ENCODE measurements at places on chromosomes 4 and X.

DNA sequence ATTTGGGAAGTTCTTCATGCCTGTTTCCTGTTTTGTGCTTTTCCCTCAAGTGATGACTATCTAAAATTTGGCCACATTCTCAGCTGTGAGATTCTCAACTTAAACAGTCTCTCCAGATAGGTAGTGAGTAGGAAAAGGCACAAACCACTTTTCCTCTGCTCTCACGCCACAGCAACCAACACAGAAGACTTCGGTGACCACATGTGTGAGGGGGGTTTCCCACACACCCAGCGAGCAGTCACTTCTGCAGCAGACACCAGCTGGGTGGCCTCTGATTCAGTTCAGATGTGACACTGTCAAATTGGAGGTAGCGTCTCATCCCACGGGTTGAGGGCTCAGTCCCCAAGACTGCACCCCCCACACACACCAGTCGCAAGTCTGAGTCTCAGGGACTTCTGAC is 25.1 kb upstream of the CLDN34 start:
- DNase-seq: no peak

- peak; percentile 14 for DNase-seq
These were observed 22.9 kb downstream of the APLN start for GRCh38 chrX:129631849-129632248.

GRCh38 chr4:107380836-107381438 is 339.1 kb downstream of the PAPSS1 start:
- DNase-seq: peak; percentile 22

DNA sequence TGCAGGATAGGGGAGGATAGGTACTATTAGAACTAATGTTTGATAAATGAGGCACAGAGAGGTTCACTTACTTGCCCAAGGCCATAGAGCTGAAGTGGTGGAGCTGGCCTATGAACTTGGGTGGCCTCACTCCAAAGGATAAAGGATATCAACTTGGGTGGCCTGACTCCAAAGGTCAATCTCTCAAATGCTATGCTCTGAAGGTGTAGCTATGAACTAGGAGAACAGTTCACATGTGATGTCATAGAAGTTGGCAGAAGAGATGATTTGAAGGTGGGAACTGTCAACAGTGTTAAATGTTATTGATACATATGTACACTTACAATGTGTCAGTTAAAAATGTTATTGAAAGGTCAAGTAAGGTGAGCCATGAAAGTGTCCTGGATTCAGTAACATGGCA is 6.2 kb upstream of the CHST7 start:
- no peak for DNase-seq

GRCh38 chr4:54946741-54947140 is 178.7 kb downstream of the KDR start:
- no peak for DNase-seq

DNA sequence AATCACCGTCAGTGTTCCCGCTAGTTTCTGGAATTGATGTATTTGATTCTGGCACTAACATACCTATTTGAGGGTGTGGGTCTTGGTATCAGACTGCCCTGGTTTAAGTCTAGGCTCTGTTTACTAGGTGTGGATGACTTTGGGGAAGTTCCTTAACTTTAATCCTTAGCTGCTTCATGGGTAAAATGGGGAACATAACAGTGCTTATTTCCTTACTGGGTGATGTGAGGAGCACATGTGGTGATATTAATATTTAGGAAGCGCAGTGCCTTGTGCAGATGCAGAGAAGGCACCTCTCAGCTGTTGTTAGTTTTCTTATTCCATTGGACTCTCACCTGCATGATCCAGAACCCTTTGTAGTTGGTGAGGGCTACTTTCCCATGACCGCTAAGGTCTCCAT is 17.1 kb downstream of the RNF4 start:
- no peak for DNase-seq

GRCh38 chrX:72021975-72022374 is 109.7 kb downstream of the RTL5 start:
- no peak for DNase-seq

DNA sequence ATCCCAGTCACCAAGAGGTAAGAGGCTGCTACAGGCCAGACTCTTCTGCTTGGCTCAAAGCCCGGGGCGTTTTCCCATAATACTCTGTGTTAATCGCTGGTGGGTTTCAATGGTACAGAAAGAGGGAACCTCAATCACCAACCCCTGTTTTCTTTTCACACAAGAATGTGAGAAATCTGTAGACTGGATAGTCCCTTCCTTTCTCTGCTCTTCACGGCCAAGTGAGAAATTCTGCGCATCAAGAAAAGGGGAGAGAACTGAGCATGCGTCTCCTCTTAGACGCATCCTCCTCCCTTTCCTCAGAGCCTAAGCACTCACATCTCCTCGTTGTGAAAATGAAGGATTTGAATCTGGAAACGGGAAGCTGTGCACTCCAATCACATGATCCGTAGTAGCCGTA is 64.7 kb downstream of the CLNK start:
- no peak for DNase-seq

- peak; percentile 1 for DNase-seq
These were observed 75.4 kb downstream of the FBXW7 start for GRCh38 chr4:152460488-152460887.

GRCh38 chr4:47490550-47490949 is 5.5 kb downstream of the ATP10D start:
- peak; percentile 41 for DNase-seq

- no peak for DNase-seq
These were observed 1.7 kb downstream of the ARAF start for GRCh38 chrX:47562615-47563243.

DNA sequence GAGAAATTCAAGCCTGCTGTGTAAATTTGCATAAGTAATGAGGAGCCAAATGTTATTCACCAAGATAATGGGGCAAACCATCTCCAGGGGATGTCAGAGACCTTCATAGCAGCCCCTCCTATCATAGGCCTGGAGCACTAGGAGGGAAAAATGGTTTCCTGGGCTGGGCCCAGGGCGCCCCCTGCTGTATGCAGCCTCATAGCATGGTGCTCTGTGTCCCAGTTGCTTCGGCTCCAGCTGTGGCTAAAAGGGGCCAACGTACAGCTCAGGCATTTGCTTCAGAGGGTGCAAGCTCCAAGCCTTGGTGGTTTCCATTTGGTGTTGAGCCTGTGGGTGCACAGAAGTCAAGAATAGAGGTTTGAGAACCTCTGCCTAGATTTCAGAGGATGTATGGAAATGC is 859.3 kb downstream of the RPA4 start:
- DNase-seq: no peak

DNA sequence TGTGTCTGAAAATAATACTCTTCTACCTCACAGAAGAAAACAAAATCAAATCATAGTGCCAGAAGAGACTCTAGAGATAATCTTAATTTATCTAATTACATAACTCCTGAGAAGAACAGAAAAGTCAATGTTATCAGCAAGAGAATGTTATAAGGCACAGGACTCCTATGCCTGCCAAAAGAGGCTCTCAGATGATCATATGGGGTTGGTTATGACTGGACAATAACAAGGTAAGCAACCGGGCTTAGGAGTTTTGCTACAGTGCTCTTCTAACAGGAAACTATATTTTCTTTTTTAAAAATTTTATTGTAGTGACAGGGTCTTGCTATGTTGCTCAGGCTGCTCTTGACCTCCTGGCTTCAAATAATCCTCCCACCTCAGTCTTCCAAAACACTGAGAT is 3.5 kb upstream of the C4orf17 start:
- DNase-seq: no peak

DNA sequence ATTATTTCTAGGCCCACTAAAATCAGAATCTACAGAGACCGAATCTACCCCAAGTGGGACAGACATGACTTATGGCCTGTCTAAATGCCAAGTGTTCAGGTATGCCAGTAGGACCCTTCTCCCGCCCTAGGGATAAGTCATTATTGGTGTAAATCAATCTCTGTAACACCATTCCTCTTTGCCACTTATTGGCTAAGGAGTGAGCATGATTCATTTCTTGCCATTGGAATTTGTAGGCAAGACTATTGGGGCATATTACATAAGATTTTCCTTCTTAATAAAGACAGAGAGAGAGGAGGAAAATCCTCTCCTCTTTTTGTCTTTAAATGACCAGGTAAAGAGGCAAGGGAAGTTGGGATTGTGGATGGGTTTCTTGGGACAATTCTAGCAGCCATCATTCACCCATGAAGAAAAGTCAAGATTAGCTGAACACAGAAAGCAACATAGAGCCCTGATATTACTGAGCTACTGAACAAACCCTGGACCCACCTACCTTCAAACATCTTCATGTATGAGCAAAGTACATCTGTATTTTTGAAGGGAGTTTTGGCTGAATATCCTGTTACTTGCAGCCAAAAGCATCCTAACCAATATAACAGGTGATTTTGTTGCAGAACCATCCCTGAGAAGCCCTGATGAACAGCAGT is 2.6 kb downstream of the SLC9B2 start:
- no peak for DNase-seq

GRCh38 chr4:23782778-23783437 is 106.9 kb downstream of the PPARGC1A start:
- DNase-seq: no peak

DNA sequence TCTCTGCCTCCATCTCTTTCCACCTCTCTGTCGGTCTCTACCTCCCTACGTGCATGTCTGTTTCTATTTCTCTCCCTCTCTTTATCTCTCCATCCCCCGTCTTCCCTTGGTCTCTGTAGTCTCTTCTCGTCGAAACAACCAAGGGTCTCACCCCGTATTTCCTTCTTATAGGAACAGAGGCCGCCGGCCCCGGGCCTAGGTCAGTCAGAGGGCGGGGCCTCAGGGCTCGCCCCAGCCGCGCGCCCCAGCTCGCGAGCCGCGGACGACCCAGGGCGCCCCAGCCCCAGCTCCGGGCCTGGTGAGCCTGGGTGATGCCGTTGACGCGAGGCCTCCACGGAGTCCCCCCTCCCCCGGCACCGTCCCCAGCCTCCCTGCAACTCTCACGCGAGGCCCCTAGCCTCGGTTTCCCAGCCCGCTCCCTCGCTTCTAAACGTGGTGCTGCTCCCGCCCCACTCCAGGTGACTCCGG is 6.6 kb downstream of the TIMM17B start:
- DNase-seq: no peak

GRCh38 chrX:54530357-54530900 is 410 bp downstream of the GNL3L start:
- peak; percentile 6 for DNase-seq

- DNase-seq: no peak
These were observed 21.3 kb upstream of the SOX3 start for GRCh38 chrX:140526171-140526570.

DNA sequence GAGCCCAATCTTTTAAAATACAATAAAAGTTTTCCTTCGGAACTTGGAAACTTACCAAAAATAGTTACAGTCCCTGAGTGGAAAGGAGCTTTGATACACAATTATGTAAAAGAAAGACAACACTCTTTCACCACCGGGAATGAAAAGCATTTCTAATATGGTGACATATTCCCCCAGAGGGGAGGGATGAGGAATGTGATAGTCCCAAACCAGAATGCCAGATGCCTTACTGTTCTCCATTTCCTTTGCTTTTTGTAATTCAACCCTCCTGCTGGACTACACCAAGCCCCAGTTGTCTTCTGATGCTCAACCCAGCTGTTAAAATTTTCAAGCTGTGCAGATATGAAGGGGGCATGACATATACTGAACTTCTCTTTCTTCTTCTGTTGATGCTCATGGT is 4.1 kb downstream of the PRIMPOL start:
- DNase-seq: peak; percentile 5

DNA sequence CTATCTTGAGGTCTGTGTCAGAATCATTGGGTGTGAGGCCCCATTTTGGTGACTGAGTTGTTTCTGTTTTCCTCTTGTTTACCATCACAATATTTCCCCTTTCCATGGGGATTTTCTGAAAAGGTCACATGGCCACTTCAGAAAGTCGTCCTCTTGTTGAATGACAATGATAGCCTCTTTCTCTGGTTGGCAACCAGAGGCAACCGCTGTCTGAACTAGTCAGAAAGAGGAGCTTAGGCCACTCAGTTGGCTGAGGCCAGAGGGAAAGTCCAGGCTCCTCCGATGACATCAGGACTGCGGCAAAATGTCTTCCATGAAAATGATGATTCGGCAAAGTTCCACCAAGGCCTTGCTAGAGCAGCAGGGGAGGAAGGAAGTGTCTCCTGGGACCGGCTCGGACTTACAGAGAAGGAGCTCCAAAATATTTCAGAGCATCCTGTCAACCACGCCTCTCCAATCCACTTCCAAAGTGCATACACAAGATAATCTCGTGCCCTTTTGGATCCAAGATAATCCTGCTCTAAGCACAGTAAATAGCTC is 19.1 kb upstream of the RBM47 start:
- no peak for DNase-seq

DNA sequence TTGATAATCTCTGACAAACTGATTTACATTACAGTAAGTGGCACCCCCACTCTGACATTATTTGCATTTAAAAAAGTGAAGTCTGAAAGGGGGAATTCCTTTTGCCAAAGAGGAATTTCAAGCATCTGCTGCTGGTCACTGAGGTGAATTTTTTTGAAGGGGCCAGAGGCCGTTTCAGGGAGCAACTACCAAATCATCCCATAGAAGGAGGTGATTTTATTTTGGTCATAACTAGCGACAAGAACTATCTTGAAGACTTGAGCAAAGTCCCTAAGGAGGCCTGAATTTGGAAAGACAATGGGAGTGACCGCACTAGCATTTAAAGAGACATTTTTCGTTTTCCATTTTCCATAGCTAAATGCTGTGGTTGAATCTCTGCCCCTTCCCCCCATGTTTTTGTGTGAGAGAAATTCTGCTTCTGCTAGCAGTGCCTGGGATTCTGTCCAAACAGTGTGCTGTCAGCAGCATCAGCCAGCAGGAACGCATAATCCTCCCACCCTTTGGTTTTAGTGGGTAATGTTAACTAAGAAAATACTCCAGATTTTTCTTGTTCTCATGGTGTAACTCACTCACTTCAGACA is 110.1 kb upstream of the MED14 start:
- peak; percentile 70 for DNase-seq

DNA sequence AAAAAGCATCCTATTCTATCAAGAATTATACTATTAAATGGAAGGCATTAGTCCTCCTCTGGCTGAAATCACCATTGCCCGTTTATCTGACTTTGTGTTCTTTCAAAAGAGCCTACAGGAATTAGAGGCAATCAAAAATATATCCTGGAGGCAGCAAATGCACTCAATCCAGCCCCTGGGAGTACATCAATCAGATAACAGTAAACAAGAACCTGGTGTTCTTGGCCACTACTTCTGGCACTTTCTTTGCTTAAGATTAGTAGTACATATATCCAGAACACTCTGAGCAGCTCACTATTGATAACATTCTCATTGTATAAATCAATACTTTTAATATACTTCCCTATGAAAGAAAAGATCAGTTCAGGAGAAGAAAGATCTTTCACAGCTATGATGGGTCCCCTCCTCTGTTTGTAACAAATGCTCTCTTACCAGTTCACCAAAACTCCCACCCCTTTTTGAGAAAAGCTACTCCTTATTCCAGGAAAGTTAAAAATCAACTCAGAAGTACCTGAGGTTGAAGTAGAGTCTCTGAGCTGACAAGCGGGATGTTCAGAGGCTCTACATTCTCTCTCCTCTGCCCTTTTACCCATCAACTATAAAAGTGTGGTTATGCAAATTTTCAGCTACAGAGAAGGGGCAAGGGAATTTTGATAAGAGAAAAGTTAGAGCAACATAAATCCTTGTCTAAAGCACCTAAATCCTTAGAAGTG is 176.0 kb downstream of the COX18 start:
- no peak for DNase-seq

GRCh38 chrX:55713631-55714030 is 3.9 kb upstream of the RRAGB start:
- DNase-seq: no peak

GRCh38 chrX:118989886-118990285 is 15.5 kb downstream of the LONRF3 start:
- no peak for DNase-seq
